ENCODE measurements at places on chromosomes 12 and 14.

DNA sequence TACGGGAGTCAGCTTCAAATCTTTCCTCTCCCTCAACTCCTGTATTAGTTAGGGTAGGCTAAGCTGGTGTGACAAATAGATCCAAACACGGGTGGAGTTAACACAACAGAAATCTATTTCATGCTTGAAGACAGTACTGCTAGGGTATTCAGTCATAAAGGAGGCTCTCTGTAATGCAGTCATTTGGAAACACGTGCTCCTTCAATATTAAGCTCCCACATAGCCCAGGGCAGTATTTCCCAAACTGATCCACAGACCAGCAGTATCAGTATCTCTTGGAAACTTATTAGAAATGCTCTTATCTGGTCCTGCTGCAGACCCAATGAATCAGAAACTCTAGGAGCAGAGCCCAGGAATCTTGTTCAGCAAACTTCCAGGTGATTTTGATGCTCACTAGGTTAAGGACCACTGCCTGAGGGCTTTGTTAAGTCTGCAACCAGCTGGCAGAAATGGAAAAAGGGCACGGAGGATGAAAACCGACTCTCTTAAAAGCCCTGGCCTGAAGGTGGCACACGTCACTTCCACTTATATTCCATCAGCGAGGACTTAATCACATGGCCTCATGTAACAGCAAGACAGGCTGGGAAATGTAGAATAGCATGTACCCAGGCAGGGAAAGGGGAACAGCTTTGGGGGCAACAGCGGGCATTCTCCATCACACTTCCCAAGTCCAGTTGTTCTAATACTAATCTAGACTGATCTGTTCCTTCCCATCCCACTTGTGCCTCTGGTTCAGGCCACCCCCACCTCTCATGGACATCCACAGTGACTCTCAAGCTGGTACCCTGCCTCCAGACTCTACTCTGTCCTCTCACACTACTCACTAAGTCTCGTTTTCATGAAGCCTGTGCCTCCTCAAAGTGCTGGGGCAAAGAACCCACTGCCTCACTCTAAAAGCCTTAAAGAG, 38.2 kb upstream of the RIC8B start:
- peak; percentile 6 for DNase-seq

- DNase-seq: no peak
These were observed 250.1 kb downstream of the NUAK1 start for GRCh38 chr12:105888696-105889095.

DNA sequence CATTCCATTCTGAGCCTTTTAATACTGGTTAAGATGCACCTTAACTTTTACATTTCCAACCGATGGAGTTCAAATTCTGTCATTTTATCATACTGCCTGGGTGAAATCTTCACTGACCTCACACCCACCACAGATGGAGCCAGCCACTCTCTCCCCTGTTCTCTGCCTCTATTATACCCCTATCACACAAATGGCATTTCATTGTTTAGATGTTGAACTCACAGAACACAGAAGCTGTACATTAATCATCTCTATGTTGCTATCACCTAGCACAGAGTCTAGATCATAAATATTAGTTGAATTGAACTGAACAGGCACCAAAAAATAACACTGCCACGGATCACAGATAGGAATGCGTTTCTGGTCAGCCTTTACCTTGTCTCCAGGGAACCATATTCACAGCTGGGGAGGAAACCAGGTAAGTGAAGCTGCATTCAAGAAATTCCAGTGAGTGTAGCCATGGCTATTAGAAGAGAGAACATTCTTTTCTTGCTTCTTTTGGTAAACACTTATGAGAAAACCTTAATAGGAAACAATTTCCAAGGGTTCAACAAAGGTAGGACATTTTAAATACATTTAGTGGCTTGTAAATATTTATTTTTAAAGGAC, 194.9 kb upstream of the RMST start:
- DNase-seq: no peak

GRCh38 chr14:94395282-94395887, 7.0 kb upstream of the SERPINA1 start:
- no peak for DNase-seq

GRCh38 chr12:121240062-121240420, 30.1 kb downstream of the P2RX4 start:
- DNase-seq: no peak
